Breast epithelium (tissue), 4 donors: ENCODE measurements at places on chromosomes 6 and 20. TPM values are rescaled to one million over a fixed set of nuclear protein-coding genes. Genes with fewer than 3 reads are reported as not detected.
A peak's percentile ranks its signal among the peaks of the same experiment; 100 is the strongest.

- DNase-seq: no peak
Observed at GRCh38 chr6:37492236-37492972, 7.3 kb downstream of the CCDC167 start.

GRCh38 chr6:3977875-3978711 lies 100.8 kb downstream of the FAM217A start:
- DNase-seq: no peak

- no peak for DNase-seq
Observed at GRCh38 chr6:166418691-166419143, 36.0 kb upstream of the MPC1 start.

GRCh38 chr6:135014353-135014832 lies 40.2 kb downstream of the HBS1L start:
- no peak for DNase-seq

GRCh38 chr6:4805553-4806336 lies 29.5 kb downstream of the CDYL start:
- no peak for DNase-seq

DNA sequence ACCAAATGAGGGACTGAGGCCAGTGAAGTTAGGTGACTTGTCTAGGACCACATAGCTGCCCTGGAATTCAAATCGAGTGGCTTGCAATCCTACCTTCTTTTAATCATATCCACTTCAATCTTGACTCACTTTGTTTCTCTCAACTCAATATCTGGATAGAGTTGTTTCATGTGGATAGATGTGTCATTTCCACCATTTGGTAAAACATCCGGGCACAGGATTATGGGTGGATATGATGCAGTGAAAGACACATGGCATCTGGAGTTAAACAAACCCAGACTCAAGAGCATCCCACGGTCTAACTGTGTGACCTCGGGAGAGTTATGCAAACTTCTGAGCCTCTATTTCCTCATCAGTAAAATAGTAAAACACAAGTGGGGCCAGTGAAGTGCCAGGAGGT lies 103.6 kb upstream of the CNKSR3 start:
- no peak for DNase-seq

DNA sequence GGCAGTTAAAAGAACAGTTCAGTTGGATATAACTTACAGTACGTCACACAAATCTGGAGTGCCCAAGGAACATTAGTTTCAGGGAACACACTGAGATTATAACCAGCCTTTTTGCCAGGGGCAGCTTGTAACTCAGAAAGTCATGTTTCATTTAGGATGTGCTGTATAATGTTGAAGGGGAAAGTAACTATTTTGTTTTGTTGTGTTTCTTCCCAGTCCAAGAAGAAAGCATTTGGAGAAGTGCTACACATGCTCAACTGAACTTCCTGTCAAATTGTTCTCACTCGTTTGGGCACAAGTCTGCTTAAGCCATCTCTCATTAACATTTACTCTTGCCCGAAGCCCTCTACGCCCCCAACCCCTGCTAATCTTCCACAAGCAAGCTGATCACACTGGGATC lies 157.9 kb downstream of the BTBD9 start:
- DNase-seq: no peak

DNA sequence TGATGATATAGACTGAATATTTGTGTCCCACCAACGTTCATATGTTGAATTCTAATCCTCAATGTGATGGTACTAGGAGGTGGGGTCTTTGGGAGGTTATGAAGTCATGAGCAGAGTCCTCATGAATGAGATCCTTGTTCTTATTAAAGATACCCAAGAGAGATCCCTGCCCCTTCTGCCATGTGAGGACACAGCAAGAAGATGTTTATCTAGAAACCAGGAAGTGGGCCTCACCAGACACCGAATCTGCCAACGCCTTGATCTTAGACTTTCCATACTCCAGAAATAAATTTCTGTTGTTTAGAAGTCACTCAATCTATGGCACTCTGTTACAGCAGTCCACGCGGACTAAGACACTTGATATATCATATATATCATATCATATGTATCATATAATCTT lies 67.7 kb upstream of the GCM1 start:
- no peak for DNase-seq

- DNase-seq: peak; percentile 94
Observed at GRCh38 chr20:47360297-47361056, 4.0 kb upstream of the ZMYND8 start.

GRCh38 chr20:40427026-40427425 lies 262.0 kb downstream of the MAFB start:
- no peak for DNase-seq

- DNase-seq: no peak
Observed at GRCh38 chr6:309947-310346, 17.7 kb downstream of the DUSP22 start.

DNA sequence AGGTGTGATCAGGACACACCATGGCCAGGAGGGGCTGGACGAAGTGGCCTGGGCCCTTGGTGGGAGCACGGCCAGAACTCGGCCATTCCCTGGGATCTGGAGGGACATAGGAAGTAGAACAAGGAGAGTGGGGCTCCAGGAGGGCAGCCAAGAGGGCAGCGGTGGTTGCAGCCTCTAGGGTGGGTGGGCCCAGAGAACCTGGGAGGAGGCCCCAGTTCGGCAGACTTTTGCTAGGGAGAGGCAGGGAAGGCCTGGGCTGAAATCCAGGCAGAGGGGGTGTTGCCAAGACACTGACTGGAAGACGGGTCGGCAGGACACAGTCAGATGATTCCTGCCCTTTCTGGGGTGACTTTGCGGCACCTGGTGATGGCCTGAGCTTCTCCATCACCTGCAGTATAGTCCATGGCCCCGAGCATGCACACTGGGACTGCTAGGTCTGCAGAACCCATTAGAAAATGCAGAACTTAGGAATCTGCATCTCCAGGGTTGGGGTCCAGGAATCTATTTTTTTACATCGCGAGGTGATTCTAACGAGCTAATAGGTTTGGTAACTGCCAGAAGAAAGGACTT lies 224.8 kb downstream of the SYNDIG1 start:
- peak; percentile 2 for DNase-seq

DNA sequence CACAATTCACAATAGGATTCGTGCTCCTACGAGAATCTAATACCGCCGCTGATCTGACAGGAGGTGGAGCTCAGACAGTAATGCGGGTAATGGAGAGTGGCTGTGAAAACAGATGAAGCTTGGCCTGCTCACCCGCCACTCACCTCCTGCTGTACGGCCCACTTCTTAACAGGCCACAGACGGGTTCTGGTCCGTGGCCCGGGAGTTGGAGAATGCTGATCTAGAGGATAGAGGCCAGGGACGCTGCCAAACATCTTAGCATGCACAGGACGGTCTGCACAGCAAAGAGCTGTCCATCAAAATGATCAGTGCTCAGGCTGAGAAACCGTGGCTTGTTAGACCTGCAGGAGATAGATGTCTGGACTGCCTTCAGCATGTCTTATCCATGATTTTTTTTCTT lies 186.4 kb downstream of the SASH1 start:
- DNase-seq: no peak

GRCh38 chr20:4740774-4741431 lies 19.2 kb downstream of the PRND start:
- DNase-seq: no peak

NKX2-2 gene
- not detected for total RNA-seq

SYTL3 gene
- total RNA-seq: 5.2 TPM

TRIM10 gene
- total RNA-seq: not detected

FAXC gene
- total RNA-seq: 5.2 TPM

PTK7 gene
- 7.0 TPM for total RNA-seq

CNBD2 gene
- 6.7 TPM for total RNA-seq
